ENCODE measurements at places on chromosomes 7 and 10.

DNA sequence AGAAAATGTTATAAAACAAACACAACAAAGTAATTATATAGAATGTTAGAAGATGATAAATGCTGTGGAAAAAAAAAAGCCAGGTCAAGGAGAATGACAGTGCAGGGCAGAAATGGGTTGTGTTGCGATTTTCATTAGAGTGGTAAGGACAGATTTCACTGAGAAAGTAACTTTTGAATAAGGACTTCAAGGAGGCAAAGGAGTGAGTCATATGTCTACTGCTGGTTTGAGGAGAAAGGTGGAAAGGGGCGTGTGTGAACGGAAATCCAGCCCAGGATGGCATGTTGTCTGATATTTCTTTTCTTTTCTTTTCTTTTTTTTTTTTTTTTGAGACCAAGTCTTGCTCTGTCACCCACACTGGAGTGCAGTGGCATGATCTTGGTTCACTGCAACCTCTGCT, 12.3 kb upstream of the DLD start:
- DNase-seq, result peak; percentile 44

DNA sequence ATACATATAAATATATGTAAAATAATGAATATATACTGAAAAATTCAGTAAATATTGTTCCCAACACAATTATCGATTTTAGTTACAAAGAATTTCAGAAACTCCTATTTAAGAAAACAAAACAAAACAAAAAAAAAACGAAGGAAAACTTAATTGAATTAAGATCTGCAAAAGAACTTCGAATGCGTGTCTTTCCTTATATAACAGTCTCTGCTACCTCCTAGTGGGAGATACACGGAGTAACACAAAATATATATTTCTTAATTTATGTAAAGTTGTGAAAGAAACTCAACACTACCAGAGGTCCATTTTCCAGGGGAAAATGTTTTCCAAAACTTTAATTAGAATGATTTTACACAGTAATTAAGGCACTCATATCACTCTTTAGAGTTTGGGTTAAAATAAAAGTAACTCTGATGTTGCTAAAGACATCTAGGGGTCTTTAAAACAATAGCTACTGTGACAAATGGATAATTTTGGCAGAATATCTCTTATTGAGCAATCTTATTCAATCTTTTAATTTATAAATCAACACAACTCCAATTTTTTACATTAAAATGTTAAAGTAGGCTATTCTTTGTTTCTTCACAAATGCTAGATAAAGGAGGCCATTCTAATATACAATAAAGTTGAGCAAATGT, 41.6 kb downstream of the NEBL start:
- DNase-seq, result no peak

- DNase-seq, result no peak
Measured at GRCh38 chr7:94253686-94254085, 141.0 kb upstream of the COL1A2 start.

DNA sequence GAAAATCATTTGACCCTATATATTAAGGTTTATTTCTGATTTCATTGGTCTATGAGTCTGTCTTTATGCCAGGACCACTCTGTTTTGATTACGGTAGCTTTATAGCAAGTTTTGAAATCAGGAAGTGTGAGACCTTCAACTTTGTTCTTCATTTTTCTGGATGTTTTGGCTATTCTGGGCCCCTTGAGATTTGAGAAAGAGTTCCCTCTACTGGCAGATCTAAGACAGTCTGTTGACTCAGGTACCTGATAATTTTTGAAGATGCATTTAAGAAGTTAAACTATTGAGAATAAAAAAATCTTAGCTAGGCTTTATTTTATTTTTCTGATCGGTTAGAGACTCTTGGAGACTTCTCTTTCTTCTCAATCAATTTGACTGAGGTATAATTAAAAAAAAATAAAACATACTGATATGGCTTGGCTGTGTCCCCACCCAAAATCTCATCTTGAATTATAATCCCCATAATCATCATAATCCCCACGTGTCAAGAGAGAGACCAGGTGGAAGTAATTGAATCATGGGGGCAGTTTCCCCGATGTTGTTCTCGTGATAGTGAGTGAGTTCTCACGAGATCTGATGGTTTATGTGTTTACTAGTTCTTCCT, 209.2 kb downstream of the SNX10 start:
- peak; percentile 30 for DNase-seq

DNA sequence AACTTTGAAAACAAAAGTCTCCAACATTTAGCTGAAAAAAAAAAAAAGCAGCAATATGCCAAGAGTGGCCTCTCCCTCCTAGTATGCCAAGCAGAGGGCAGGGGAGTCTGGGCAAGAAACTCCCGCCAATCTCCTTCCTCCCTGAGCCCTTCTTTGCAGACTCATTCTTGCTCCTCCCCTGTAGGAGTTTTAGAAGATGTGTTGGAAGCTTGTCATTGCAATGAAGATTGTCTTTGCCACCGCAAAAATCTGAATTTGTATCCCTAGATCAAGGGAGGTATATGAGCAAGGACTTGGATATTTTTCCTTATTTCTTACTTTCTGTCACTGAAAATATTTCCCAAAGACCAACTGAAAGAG, 2.6 kb upstream of the TNS3 start:
- no peak for DNase-seq

DNA sequence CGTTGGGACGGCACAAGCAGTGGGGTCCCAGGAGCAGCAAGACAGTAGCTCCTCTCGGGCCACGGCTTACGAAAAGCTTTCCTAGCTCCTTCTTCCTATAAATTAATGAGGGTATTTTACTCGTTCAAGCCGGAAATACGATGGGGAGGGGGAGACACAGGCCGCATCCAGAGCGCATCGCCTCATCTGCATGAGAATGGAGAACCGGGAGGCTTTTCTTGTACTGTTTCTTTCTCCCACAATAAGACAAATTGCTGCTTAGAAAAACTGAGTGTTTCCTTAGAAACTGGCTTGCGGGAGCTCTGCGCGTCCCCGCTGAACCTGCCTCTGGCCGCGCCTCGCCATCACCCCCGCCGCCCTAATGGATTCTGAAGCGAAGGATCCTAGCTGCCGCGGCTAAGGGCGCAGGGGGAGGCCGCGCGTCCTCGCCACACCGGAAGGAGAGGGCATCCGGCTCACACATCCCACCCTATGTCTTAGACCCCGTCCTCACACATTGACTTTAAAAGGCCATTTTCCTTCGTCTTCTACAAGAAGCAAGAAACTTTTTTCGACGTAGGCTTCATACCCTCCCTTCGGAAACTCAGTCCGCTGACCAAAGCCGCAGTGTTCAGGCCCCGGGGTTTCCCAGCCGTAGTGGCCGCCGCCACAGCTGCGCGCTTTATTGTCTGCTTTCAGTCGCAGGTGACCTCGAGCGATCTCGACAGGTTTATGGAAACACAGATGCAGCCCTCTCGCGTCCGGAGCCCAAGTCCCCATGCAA, 8.8 kb downstream of the NXPH1 start:
- DNase-seq, result no peak

DNA sequence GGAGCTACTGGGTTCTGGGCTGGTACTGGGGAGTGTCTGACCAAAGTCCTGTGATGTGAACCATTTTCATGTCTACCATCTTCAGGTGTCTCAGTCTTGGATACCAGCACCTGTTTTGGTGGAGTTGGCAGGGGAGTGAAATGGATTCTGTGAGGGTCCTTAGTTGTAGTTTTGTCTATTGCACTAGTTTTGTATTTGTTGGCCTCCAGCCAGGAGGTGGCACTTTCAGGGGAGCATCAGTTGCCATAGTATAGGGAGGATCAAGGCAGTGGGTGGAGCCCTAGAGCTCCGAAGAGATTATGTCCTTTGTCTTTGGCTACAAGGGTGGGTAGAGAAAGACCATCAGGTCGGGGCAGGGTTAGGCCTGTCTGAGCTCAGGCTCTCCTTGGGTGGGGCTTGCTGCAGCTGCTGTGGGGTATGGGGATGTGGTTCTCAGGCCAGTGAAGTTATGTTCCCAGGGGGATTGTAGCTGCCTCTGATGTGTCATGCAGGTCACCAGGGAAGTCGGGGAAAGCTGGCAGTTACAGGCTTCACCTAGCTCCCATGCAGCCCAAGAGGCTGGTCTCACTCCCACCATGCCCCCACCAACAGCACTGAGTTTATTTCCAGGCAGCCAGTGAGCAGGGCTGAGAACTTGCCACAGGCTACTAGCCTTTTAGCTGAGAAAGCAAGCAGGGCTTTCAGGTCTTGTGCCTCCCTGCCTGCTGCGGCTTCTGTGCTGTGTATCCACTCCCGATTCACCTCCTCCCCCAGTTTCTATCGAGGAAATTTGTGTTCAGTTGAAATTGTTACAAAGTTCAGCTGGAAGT, 153.1 kb downstream of the ZNF365 start:
- no peak for DNase-seq

DNA sequence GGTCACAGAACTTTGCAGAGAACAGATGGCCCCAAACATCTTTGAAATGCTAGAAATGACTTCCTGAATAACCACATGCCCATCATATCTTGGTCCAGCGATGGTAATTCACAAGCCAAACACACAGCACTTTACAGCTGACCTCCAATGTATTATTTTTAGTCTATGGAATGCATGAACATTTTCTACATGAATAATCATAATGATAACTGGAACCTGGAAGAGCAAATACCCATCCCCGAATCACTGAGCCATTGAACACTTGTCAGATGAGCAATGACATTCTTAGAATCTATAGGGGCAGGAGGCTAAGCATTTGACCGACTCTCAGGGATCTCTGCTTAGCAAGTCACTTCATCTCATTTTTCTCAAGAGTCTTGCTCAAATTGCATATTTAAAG, 167.3 kb downstream of the CREB5 start:
- no peak for DNase-seq

- peak; percentile 19 for DNase-seq
Measured at GRCh38 chr10:124612611-124613498, 131.3 kb downstream of the FAM53B start.

GRCh38 chr7:151411551-151411950, 1.7 kb upstream of the WDR86 start:
- DNase-seq, result no peak

DNA sequence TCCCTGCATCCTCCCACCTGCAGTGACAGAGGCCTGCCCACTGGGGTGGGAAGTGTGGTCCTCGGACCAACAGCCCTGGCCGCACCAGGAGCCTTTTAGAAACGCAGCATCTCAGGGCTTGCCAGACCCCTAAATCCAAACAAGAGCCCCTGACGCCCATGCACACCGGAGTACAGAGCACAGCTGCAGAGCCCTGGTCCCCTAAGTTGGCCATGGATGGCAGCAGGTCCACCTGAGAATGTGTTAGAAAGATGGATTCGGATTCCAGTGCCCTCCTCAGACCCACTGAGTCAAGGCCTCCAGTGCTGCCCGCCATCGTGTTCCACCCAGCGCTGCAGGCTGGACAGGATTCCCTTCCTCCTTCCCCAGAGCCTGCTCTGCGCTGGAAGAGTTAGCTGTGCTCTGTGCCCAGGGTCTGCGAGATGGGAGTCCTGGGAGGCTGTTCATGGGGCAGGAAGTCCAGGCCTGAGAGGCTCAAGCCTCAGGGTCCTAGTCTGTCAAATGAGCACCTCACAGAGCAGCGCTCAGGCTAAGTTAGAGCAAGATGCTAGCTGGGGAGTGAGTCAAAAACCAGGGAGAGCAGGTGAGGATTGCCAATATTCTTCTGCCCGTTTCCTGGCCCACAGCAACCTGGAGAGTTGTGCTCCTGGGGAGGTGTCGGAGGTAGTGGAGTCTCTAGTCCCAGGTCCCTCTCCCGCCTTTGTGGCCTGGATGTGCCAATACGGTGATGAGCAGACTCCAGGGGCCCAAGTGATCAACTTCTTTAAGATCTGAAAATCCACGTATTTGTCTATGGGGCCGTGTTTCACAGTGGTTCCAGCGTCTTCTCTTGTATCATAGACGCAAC, 95.9 kb upstream of the GPR26 start:
- DNase-seq, result no peak

DNA sequence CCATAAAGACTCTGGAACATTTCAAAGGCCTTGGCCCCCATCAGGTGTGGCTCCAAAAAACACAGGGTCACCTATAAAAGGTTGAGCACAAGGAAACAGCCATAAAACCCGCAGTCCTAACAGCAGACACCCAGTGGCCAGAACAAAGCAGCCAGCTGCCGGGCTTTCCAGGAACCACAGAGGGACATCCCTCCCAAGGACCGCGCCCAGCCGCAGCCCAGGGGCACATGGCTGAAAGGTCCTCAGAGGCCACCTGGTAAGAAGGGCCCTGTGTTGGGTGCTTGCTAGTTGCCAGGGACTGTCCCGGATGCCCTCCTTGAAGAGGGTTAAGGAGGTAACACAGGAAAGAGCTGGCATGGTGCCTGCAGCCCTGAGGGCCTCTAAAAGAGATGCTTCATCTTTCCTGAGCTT, 32.7 kb downstream of the KCNMA1 start:
- DNase-seq, result no peak

GRCh38 chr10:113129117-113129516, 179.1 kb downstream of the TCF7L2 start:
- DNase-seq, result no peak

DNA sequence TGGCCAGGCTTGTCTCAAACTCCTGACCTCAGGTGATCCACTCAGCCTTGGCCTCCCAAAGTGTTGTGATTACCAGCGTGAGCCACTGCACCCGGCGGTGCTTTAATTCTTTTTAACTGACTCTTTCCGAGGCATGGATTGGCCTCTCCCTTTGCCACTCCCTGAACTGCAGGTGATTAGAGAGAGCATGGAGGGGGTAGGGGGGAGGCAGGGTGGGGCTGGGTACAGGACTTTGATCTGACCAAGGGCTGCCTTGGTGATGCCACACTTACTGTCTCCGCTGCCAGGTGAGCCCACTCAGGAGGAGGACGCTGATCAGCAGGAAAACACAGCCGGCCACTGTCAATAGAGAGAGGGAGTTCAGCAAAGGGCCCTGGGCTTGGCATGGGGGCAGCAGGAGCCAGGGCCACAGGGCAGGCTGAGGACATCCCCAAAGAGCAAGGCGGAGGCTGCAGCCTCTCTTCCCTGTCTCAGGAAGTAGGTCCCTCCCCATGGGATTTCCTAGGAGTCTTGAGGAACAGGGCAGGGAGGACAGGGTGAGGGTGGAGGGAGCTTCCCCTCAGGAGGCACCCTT, 40.5 kb upstream of the IL15RA start:
- DNase-seq, result no peak

- peak; percentile 75 for DNase-seq
Measured at GRCh38 chr10:102450374-102451104, 804 bp downstream of the C10orf95 start.

DNA sequence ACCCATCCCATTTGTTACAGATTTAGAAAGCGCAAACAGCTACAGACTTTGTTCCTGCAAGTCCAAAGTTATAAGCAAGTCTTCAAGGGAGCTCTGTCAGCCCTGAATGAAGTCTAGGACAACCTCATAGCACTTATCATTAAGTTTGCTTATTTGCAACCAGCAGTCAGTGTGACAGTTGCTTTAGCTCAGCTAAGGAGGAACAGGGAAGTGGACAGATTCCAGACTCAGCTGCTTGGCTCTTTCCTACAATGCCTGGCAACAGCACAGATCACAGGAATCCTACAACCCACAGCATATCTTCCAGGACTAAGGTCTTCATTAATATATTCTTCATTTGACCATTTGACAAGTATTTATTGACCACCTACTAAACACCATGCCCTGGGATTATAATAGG, 17.4 kb upstream of the KIF5B start:
- DNase-seq, result no peak

GRCh38 chr7:43671521-43671920, 57.8 kb downstream of the COA1 start:
- no peak for DNase-seq

- DNase-seq, result no peak
Measured at GRCh38 chr7:44469461-44470134, 20.9 kb downstream of the NUDCD3 start.
